ENCODE measurements at places on chromosomes 1 and 21. TPM values are rescaled to one million over a fixed set of nuclear protein-coding genes. Genes with fewer than 3 reads are reported as not detected.

OLFML2B gene
- 10.2 TPM for polyA plus RNA-seq

PTPN22 gene
- 0.24 TPM for polyA plus RNA-seq

DNA sequence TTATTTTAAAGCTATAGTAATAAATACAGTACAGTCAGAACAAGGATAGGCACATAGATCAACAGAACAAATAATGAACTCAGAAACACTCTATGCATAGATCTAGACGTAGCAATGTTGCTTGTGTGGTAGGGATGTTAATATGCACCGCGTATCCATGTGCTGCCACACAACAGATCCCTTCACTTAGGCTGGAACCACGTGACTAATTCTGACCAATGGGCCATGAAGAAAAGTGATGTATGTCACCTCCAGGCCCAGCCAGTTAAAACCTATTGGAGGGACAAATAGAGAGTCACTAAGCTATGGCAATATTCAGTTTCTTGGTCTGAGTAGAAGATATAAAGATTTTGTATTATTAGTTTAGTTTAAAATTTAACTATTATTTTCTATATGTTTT, 91.4 kb downstream of the ADAMTS1 start:
- no peak for DNase-seq

NAXE gene
- 72.8 TPM for polyA plus RNA-seq

DNA sequence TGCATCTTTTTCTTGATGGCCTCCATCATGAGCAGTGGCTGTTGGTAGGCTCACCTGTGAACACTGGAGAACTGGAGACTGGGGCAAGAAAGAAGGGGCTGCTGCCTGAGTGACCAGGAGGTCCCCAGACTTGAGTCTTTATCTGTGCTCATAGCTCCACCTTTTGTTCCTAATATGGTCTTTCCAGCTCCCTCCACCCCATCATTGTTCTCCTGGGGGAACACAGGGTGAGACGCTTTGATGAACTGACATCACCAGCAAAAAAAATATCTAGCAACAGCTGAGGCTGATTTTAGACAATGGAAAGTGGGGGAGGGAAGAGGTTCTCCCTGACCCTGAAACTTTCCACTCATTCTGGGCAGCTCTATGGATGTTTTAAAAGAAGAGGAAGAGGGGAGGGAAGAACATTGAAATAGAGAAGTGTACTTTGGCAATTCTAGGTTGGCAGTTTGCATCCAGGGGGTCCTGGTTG, at the start of gene TPM3:
Gene TPM3, minus strand, starts transcription at position 111 of the 472 bp plus-strand sequence. Its CDS starts 82 bp downstream, at position 29.
- no peak for DNase-seq

DNA sequence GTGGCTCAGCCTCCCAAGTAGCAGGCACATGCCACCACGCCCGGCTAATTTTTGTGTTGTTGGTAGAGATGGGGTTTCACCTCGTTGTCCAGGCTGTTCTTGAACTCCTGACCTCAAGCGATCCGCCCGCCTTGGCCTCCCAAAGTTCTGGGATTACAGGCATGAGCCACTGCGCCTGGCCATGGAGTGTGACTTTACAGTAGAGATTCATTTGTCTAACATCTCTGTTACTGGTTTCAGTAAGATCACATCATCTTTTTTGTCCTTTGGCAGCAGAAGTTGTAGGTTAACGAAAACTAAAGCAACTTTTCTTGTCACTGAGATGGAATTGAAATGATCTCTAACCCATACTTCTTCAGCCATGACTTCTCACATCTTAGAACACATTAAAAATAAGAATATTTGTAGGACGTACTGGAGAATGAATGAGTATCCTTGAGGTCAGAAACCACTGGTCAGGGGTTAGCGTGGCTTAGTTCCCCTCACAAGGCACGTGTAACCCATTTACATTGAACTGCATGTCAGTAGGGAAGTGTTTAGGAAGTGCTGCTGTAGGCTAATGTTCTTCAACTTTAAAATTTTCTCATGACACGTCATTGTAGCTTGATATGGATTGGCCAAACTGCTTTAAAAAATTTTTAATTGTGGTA, 75.9 kb downstream of the CAMTA1 start:
- DNase-seq: no peak

DNA sequence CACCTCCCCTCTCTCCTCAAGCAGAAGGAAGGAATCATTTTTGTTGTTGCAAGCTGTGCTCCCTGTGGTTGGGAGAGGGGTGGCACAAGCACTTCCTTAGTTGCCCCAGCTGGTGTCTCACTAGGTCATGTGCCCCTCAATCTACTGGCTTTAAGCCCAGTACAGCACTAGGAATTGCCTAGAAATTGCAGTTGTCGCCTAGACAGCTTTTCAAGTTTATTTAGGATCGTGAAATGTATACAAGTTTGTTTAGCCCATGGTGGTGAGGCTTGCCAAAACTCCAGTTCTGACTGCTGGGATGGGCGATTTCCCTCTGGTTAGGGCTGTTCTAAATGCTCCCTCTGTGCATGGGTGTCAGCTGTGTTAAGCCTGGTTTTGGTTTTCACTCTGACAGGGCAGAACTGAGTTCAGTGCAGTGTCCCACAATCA, 126.8 kb upstream of the ZNF644 start:
- no peak for DNase-seq

DNA sequence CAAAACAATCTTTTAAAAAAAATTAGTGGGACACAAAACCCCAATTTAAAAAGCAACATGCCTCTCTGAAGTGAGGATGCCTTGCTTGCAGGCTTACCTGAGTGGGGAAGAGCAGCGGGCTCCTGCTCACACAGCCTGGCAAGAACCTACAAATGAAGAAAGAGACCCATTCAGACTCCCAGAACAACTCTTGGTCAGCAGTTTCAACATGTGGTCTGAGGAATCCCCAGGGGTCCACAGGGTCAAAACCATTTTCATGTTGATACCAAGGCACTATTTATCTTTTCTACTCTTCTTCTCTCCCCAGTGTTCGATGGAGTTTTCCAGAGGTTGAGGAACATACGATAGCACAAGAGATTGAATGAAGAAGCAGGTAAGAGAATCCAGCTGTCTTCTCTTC, 55.9 kb downstream of the SIPA1L2 start:
- no peak for DNase-seq

GRCh38 chr1:111895469-111895868, 94.0 kb downstream of the KCND3 start:
- DNase-seq: no peak

DNA sequence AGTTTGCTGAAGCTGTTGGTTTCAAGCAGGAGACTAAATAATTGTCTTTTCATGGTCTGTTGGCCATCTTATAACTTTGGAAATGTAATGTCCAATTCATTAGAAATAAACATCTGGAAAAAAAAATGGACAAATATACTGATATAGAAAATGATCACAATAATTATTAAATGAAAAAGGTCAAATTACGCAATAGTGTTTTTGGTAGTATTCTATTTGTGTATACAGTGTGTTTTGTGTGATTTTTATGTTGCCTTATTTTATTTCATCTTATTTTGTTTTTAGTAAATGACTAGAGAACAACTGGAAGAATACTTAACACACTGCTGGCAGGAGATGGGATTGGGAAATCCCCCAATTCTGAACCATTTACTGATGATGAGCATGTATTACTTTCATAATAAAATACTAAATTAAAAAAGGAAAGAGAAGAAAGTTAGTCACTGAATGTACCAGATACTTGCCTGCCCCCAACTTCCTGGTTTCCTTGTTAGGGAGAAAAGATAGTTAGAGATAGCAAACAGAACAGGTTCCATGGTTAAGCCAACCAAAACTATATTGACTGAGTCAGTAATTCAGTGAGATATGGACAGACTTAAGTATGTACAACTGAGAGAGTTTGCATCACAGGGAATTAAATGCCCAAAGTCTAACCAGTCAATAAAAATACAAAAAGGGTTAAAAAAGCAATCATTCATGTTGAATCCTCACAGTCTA, 24.0 kb upstream of the SAMD13 start:
- DNase-seq: no peak

DNA sequence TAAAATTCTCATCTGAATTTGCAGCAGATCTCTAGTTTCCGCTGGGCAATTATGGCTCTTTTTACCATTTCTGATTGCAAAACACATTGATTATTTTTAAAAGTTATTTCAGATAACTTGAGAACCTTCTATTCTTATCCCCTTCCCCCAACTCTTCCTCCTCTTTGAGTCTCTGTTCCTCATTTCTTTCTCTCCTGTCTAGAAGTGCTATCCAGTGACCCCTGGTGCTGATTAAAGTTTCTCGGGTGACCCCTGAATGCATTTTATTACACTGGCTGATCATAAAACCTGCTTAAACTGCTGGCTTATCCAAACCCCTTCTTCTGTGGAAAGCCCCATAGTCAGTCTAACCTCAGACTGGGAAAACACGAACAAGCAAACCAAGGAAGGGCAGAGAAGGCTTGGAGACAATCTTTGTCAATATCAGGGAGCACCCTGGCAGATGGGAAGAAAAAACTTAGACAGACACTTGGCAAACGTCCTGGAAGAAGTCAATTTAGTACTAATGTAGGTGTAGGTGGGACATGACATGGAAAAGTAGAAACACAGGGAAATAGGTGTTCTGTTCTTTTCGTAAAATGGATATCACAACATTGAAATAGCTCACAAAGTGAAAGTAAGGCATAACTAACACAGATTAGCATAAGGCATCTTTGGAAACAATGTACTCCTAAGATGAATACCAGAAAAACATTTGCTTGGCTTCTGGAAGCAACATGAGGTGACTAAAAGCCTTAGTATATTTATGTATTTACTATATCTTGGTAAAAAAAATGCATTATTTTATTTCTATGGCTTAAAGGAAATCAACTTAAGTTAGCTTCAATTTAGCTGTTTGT, 61.4 kb downstream of the GORAB start:
- peak; percentile 46 for DNase-seq

DNA sequence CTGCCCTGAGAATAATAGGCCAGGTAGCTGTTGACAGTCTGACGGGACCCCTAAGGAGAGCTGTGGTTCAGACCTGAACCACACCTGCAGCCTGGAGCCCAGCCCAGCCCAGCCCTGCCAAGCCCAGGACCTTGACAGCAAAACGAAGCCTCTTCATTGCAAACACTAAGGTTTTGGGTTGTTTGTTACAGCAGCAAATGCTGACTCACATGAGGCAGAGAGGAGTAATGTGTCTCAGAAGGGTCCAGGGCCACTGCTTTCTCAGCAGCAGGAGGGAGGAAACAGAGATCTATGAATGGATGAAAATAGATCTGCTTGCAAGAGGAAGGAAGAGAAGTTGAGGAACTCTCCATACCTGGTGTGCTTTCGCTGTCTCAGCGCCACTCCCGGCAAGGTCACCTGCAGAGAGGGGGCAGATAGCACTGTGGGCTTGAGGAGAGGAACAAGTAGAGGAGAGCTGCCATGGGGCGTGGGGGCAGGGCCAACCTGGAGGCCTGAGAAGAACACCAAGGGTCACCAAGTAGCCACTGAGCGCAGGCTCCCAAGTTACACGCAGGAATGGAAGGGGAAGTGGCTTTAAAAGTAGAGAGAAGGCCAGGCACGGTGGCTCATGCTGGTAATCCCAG, 127.2 kb downstream of the ZNF281 start:
- no peak for DNase-seq

CFAP74 gene
- 1.3 TPM for polyA plus RNA-seq

EFHD2 gene
- polyA plus RNA-seq: 15.6 TPM

DNA sequence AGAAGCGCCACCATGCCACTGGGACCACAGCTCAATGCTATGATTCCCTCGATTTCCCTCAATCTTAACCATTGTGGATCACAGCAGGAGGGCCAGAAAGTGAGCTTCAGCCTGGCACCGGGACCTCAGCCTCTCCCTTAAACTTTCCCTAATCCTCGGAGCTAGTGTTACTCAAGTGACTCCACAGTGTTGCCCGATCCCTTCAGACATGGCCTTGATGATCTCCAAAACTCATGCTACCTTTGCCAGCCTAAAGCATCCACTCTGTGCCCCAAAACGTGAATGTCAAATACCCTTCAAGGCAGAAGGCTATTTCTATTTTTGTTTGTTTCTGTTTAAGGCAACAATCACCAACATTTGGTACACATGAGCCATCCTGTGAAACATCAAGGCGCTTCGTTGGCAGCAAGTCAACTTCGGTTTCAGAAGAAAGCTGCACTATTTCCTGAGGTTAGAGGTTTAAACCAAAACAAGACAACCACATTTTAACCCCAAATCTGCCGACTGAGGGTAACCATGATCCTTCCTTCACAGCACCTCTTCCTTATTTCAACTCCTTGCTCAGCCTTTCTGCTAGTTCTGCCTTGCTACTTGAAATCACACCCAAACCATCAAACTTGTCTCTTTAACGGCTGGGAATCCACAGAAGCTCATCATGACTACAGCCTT, 94.4 kb upstream of the KRTAP19-8 start:
- DNase-seq: no peak

DNA sequence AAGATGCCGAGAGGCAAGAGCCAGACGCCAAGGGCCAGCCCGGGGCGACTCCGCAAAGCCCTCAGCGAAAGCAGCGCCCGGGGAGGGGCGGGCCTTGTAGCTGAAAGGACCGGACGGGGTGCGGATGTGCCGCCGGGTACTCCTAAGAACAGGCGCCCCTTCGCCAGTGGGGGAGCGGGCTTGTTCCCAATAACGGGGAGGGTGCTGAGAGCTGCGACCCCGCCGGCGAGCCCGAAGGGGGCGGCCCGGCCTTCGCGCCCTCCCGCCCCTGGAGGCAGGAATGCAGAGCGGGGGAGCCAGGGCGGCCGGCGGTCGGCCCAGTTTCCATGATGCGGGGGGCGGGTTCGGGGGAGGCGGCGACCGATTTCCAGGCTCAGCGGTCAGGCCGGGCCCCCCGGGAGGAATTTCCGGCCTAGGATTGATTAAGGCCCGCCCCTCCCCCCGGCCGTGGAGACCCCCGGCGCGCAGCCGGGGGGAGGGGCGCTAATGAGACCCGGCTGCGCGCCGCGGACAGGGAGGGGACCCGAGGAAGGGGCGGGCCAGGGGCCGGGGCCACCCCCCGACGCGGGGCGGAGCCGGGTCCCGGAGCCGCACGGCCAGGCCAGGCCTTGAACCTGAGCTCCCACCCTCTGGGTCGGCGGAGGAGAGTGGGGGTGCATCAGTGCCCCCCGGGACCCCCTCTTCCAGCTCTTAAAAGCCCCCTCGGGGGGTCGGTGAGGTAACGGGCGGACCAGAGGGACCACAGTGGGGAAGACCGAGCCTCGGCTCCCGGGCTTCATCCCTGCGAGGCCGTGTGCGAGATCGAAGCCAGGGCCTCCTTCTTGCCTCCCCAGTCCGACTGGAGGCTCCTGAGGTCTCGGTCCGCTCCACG, 898 bp upstream of the TMEM200B start:
- DNase-seq: peak; percentile 90

LRRC53 gene
- 0.01 TPM for polyA plus RNA-seq

SLC2A5 gene
- 1.3 TPM for polyA plus RNA-seq

Measured in renal pelvis (tissue), 12 donors.